Muscle of back (tissue), 13 donors: ENCODE measurements at places on chromosomes 7 and 10.
A peak's percentile ranks its signal among the peaks of the same experiment; 100 is the strongest.

GRCh38 chr7:29878081-29878688, 71.9 kb downstream of the WIPF3 start:
- DNase-seq, result peak; percentile 58

- DNase-seq, result no peak
Observed at GRCh38 chr7:11379641-11380040, 406.0 kb downstream of the PHF14 start.

- DNase-seq, result peak; percentile 45
Observed at GRCh38 chr10:114577133-114577532, 80.9 kb downstream of the ABLIM1 start.

GRCh38 chr10:72276421-72277339, 3.0 kb downstream of the DDIT4 start:
- peak; percentile 52 for DNase-seq

DNA sequence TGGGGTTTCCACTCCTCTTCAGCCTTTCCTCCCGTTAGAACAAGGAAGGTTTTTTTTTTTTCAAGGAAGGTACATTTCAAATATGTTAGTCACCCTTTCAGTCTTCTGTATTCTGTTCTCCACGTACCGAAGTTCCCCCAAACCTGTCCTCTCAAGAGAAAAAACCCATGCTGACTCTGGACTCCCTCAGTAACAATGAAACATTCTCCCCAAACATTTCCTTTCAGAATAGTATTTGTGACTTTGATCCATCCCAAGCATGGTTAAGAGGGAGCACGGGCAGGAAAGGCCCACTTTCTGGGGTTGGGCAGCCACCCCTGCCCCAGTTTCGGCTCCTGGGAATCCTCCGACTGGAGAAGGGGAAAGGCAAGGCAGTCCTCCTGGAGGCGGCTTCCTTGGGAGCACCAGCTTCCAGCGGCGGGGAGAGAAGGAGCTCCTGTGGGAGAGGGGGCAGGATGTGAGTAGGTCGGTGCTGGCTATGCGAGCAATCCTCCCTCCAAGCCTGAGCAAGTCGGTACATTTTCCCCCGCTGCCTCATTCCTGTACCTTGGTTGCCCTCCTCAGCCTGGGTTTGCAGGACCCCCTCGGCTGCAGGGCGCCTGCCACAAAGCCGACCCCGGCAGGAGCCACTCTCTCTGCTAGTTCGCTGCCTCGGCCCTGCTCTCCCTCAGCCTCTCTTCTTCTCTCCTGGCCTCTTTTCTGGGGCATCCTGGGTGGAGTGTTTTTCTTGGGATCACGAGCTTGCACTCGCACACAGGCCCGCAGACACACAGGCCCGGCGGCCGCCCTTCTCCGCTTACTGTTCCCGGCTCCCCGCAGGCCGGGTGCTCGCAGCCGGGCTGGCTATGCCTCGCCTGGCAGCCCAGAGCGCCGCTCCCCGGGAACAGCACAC, 2.1 kb upstream of the HOXA1 start:
- DNase-seq, result no peak

GRCh38 chr7:130207033-130207432, 627 bp upstream of the SSMEM1 start:
- DNase-seq, result no peak

DNA sequence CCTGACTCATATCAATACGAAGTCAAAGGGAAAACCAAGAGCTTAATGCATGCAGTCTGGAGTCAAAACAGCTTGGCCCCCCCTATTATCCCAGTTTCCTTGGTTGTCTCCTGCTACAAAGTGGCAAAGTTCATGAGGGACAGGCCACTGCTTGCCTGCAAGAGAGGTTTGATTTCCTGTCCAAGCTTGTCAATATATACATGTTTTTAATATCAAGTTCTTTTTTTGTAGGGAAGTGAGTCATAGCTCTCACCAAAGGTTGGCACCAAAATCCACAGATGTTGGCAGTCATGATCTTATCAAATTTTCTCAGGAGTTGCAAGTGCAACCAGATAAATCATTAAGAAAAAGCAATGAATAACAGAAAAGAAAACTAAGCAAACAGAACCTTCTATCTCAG, 176.8 kb downstream of the COBL start:
- DNase-seq, result no peak

DNA sequence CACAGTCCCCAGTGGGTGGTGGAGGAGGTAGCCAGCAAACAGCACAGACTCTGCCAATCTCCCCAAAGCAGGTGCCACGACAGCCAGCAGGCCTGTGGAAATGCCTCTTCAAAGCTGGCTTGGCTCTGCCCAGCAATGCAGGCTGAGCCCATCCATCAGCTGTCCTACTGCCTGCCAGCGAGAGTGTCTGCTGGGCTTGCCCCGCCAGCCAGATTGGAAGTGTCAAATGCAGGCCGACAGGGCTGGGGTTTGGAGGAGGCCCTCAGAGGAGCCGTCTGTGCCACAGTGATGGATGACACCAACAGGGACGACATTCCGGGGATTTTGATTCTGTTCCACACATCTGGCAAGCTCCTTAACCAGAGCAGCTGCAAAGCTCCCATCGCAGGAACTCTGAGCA, 16.7 kb downstream of the HABP2 start:
- DNase-seq, result peak; percentile 74

GRCh38 chr10:92957223-92958010, 103.2 kb upstream of the CYP26C1 start:
- no peak for DNase-seq

GRCh38 chr10:79056361-79056735, 12.4 kb upstream of the ZMIZ1 start:
- DNase-seq, result no peak
